ENCODE measurements at places on chromosomes 7 and 10.

GRCh38 chr7:80218723-80219122 is 84.1 kb downstream of the GNAI1 start:
- no peak for DNase-seq

- peak; percentile 95 for DNase-seq
Measured at GRCh38 chr7:134986363-134987251, at the start of gene AGBL3. Gene AGBL3 (plus strand): TSS chr7:134986508. CDS start chr7:134987934, 1,426 bp downstream.

DNA sequence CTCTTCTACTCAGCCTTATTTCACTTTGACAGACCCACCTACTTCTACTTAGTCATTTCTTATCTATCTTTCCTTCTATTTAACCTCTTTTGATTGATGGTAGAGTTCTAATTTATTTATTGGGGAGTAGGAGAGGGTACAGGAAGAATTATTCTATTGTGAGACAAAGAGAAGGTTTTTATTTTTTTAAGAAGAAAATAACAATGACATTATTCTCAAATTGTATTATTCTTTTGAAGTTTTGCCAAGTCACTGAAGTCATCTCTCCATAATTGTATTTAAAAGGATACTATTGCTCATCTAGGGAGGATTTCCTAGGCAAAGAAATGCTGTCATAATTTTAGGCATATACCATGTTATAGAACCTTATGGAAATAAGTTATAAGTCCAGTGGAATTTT is 52.7 kb downstream of the ITGB8 start:
- DNase-seq, result no peak

GRCh38 chr7:412313-412710 is 107.3 kb downstream of the PDGFA start:
- DNase-seq, result no peak

- no peak for DNase-seq
Measured at GRCh38 chr7:32648408-32649156, 153.3 kb downstream of the AVL9 start.

- DNase-seq, result no peak
Measured at GRCh38 chr7:10211016-10211415, 762.7 kb upstream of the PHF14 start.

All from tibial nerve (tissue), 4 donors.